Activated CD8-positive, alpha-beta memory T cell treated with anti-CD3 and anti-CD28 coated beads, Interleukin-2, amount 10 ng/mL, durations not matched to agents 7 days and 5 days (primary cell): ENCODE measurements at places on chromosomes 2 and 18. TPM values are rescaled to one million over a fixed set of nuclear protein-coding genes. Genes with fewer than 3 reads are reported as not detected.

Gene INSIG2
- total RNA-seq, result 21.7 TPM

Gene DNER
- total RNA-seq, result not detected

Gene POTEI
- total RNA-seq, result not detected

Gene KCNF1
- total RNA-seq, result not detected

Gene SERPINB3
- not detected for total RNA-seq

Gene OTOF
- total RNA-seq, result 115 TPM

Gene GAL3ST2
- not detected for total RNA-seq

Gene SIX3
- total RNA-seq, result not detected

Gene ASPRV1
- total RNA-seq, result 1.3 TPM

Gene CAB39
- total RNA-seq, result 174 TPM

Gene DPYSL5
- total RNA-seq, result not detected

Gene ANKRD30B
- not detected for total RNA-seq

Gene DUSP2
- total RNA-seq, result 53.6 TPM

Gene CXCR1
- total RNA-seq, result 0.54 TPM

Gene REG1B
- not detected for total RNA-seq

Gene EVA1A
- total RNA-seq, result not detected

Gene TMEM247
- total RNA-seq, result not detected

Gene RNF152
- total RNA-seq, result not detected

Gene EML6
- total RNA-seq, result 1.5 TPM

Gene FAM124B
- 0.15 TPM for total RNA-seq

Gene KIAA2012
- total RNA-seq, result 0.05 TPM

Gene PNO1
- total RNA-seq, result 15.1 TPM

Gene ADCY3
- total RNA-seq, result 81.4 TPM

Gene UPP2
- total RNA-seq, result not detected

Gene MPPE1
- 42.9 TPM for total RNA-seq

Gene L3MBTL4
- total RNA-seq, result 0.05 TPM

Gene MLPH
- not detected for total RNA-seq

Gene HOXD3
- not detected for total RNA-seq

Gene BCL2L11
- total RNA-seq, result 11.9 TPM

Gene NPHP1
- 0.18 TPM for total RNA-seq

Gene MYOM1
- 3.8 TPM for total RNA-seq

Gene ESPNL
- not detected for total RNA-seq

Gene MYO5B
- not detected for total RNA-seq

Gene STAT4
- total RNA-seq, result 101 TPM

Gene ZEB2
- total RNA-seq, result 40.4 TPM

Gene CFAP221
- not detected for total RNA-seq

Gene SRD5A2
- total RNA-seq, result not detected

Gene FKBP7
- total RNA-seq, result 4.6 TPM

Gene PPP1R1C
- not detected for total RNA-seq

Gene HTR2B
- not detected for total RNA-seq

Gene ANKRD29
- total RNA-seq, result not detected

Gene CCDC85A
- total RNA-seq, result not detected

Gene APOB
- not detected for total RNA-seq

Gene ARHGAP15
- total RNA-seq, result 101 TPM

Gene NGEF
- not detected for total RNA-seq

Gene BOD1L2
- not detected for total RNA-seq

Gene PROM2
- total RNA-seq, result 0.82 TPM

Gene TEX44
- not detected for total RNA-seq

Gene NLRC4
- 0.07 TPM for total RNA-seq

Gene STPG4
- total RNA-seq, result 0.20 TPM

Gene EGR4
- 0.15 TPM for total RNA-seq
